Naive thymus-derived CD4-positive, alpha-beta T cell (primary cell): ENCODE measurements at places on chromosomes 4 and X. TPM values are rescaled to one million over a fixed set of nuclear protein-coding genes. Genes with fewer than 3 reads are reported as not detected.

- DNase-seq = no peak
These were observed 31.0 kb downstream of the KDM6A start for GRCh38 chrX:44903830-44904530.

DNA sequence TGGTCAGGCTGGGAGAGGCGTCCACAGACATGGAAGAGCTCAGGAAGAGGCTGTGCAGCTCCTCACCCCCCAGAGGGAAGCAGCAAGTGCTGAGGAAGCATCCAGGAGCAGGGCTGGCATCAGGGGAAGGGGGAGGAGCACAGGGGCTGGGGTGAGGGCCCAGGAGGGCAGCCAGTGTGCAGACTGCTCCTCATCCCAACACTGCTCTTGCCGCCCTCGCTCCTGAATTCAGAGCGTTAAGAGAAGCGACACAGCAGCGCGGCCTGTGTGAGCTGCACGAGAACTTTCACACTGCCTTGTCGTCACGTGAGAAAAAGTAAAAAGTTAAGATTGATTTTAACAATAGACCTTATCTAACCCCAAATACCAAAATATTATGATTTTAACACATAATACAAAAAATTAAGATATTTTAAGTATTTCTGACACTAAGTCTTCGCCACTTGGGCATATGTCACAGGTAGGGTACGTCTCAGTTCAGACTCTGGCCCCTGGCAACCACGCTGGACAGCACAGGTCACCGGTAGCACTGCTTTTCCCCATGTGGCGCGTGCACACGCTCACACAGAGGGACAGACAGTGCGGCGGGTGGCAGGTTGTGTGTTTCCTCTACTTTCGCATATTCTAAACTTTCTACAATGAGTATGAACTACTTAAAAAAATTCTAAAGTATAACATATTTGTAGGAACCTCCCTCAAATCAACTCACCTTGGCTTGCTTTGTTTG is 19.7 kb downstream of the NOP14 start:
- no peak for DNase-seq

DNA sequence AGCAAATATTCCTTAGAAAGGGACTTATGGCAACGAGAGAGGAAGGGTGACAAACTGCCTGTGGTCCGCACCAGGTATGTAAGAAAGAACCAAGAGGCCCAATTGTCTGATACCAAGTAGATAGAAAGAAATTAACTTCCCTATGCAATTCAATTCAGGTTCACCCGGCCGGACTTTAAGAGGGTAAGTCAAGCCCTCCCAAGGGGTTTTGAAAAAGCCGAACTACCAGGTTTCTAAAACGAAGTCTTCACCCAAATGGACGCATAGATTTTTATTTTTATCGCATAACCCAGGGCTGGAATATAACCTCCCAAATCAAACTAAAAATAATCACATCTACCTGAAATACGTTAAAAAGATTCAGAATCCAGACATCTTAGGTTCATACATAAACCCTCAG is 1.6 kb upstream of the MAB21L2 start:
- DNase-seq = no peak

- DNase-seq = no peak
These were observed 26.9 kb downstream of the NKX1-1 start for GRCh38 chr4:1379351-1379781.

DNA sequence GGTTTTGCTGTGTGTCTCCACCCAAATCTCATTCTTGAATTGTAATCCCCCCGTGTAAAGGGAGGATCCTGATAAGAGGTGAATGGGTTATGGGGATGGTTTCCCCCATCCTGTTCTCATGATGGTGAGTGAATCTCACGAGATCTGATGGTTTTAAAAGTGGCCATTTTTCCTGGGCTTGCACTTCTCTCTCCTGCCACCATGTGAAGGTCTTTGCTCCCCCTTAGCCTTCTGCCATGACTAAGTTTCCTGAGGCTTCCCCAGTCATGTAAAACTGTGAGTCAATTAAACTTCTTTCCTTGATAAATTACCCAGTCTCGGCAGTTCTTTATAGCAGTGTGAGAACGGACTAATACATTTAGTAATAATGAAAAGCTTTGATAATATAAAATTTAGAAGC is 46.9 kb downstream of the ANTXR2 start:
- no peak for DNase-seq

DNA sequence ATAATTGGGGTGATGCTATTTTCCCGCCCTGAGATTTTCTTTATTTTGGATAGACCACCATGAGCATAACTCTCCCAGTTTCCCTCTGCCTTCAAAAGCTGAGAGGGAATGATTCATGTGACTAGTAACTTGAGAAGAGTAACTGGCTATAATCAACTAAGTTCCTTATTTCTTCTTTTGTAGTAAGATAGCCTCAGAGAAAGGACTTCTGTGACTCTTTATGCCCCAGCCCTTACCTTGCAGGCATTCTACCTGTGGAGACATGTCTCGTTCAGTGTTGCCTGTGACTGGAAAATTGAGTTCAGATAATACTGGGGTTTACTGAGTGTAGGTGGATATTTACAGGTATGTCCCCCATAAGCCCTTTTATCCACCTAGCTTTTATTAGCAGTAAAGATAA is 715.4 kb upstream of the HS3ST1 start:
- no peak for DNase-seq

GRCh38 chr4:53380221-53380620 is 2.8 kb downstream of the FIP1L1 start:
- no peak for DNase-seq

- no peak for DNase-seq
These were observed 446.0 kb downstream of the FAM47A start for GRCh38 chrX:33686105-33686504.

DNA sequence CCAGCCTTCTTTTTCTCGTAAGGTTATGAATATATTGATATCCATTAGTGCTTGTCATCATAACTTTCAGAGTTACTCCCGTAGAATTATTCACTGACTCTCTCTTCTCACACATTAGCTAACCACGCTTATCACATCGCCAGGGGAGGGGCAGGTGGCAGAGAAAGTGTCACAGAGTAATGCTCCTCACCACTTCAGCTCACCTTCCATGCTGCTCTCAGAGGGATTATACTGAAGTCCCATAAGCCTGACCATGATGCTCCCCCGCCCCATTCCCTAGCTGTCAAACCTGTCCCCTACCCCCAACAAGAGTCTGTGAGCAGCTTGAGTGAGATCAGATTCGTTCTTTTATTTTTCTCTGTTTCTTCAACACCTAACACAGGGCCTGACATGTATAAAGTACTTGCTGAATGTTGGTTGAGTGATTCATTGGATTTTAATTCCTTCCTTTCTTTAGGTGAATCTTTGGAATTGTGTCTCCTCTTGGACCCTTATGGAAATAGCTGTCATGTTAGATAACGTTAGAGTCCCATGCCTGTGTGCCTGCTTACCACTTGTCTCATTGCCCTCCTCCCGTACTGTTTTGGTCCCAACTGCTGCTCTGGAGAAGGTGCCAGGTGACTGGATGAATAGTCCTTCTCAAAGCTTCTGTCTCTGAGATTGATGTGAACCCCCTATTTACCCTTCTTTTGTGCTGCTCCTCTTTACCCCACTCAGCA is 55.1 kb downstream of the RS1 start:
- no peak for DNase-seq

DNA sequence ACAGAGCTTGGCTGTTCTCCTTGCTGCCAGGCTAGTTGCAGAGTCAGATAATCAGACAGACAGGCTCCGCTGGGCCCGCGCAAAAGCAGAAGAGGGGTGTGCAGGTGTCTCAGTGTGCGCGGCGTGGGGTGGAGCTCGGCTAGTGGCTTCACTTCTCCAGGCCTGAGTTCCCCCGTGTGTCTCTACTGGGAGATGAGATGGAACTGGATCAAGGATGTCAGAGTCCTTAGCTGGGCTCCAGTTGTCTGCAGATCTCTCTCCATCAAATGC is 21.1 kb downstream of the HTRA3 start:
- no peak for DNase-seq

- DNase-seq = no peak
These were observed 280.9 kb downstream of the IQCM start for GRCh38 chr4:149534779-149535178.

- DNase-seq = no peak
These were observed 130.8 kb downstream of the PPARGC1A start for GRCh38 chr4:23759066-23759465.

GRCh38 chr4:88653371-88653946 is 44.2 kb downstream of the NAP1L5 start:
- no peak for DNase-seq

DNA sequence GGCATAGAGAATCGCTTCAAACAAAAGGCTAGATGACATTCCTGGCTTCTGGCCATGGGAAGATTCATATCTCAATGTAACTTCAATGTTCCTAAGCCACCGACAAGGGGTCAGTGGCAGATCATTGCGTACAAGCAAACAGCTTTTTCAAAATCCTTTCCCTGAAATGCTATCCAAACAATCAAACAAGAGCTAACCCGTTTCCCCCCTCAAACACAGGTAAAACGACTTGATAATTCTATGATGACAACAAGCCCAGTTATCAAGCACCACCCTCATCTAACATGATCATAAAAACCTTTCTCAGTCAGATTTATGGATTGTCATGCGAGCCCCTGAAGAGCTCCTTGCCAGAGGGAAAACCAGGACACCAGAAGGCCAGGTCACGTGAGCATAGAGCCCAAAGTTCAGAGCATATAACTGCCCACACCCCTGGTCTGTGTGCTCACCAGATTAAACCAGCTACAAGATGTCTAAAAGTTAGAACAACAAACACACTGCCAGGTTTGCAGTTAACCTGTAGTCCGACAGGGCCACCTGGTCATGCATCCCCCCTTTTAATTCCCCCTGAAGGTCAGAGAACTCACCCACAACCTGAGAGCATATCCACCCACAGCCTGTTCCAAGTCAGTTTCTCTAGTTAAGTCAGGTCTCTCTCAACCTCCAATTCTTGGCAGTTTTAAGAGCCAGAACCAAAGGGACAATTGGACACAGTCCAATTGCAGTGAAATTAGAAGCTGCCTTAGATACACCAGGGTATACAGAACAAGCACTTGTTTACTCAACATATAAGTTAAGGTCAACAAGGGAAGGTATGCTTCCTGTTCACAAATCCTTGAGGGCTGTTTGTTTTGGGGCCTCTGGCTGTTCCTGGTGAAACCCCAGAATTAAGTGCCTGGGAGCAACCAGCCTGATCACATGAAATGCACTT is 248.1 kb upstream of the PPARGC1A start:
- DNase-seq = no peak

DNA sequence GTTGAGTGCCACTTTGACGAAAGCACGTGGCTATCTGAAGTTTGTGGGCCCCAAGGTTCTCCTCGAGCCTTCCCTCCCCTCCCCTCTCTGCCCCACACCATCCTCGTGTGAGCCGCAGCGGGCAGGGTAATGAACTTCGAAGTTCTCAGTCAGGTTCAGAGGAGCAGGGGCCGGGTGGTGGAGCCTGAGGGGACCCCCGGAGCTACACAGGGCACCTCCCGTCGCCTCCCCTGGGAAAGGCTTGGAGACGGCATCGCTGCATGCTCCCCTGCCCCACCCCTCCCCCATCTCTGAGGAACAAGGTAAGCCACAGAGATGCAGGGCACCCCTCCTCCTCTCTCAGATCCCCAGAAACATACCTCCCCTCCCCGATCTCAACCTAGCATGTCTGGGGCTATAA is 2.8 kb upstream of the NKX1-1 start:
- DNase-seq = no peak

DNA sequence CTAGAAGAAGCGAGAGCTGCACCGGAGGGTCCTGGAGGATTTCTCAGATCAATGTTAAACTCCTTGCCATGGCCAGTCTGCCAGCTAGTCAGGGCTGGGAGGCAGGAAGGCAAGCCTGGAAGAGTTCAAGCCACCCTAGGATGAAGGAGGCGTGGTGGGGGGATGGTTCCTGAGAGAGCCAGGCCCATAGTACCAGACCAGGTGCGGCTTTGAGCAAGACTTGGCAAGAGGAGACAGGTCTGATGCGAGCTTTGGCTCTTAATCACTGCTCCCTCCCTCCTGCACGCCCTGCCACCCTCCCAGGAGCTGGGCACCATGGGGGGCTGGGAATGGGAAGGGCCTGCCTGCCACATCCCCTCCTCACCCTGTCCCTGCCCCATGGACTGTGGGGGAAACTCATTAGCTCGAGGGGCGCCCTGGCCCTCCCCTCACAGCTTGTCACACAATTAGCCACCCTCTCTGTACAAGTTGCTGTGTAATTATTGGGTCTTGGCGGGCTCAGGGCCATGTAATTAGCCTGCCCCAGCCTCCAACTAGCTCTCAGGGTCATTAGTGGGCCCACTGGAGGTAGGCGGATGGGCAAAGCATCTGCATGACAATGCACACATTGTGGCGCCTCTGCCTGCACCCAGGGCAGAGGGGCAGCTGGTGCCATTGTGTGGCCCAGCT is 50.3 kb downstream of the EFNB1 start:
- no peak for DNase-seq

DNA sequence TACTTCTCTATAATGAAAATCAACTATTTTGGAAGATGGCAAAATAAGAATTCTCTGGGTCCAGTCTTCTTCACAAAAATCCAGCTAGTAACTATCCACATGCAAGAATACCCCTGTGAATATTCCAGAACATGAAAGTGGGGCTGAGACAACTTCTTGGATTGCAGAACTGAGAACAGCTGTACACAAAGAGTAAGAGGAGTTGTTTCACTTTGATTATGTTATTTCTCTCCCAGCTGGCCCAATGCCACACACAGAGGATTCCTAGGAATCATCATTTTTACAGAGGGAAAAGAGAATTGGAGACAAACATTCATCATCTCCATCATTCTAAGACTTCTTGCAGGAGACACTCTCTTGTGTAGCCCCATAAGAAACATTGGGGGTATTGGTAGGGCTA is 782.2 kb upstream of the LCORL start:
- DNase-seq = no peak

- no peak for DNase-seq
These were observed 123.3 kb downstream of the EPHA5 start for GRCh38 chr4:65546882-65547416.

Gene MAOB
- not detected for total RNA-seq

Gene NR3C2
- 55.2 TPM for total RNA-seq

Gene CXCL10
- total RNA-seq = not detected

Gene NDST4
- total RNA-seq = not detected

Gene FAM47E
- 0.79 TPM for total RNA-seq

Gene ADGRG2
- not detected for total RNA-seq

Gene CLIC2
- total RNA-seq = 0.90 TPM
